ENCODE measurements at places on chromosomes 2 and 18.

- DNase-seq: no peak
Measured at GRCh38 chr2:146004462-146004861, 1484.5 kb upstream of the ZEB2 start.

DNA sequence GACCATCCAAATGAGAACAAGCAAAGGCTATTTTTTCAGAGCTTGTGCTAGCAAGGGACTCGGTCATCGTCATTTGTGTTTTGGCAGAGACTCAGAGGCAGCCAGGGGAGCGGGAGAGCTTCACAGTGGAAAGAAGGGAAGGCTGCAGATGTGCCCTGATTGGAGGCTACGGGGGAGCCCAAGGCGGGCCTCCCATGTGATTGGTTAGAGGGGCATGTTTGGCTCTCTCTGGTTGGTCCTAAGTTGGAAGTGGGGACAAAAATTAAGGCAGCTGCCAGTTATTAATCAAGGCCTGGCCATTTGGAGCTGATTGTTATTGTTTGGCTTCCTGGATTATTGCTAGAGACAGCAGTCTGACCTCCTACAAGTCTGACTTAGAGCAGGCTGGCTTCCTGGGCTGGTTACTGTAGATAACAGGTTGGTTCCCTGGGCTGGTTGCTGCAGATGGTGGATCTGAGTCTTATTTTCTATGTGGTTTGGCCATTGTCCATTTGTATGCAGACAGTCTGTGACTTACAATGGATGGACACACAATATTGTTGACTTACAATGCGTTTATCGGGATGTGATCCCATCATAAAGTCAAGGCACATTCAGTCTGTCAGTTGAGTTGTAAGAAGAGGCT, 5.9 kb downstream of the FER1L5 start:
- no peak for DNase-seq

DNA sequence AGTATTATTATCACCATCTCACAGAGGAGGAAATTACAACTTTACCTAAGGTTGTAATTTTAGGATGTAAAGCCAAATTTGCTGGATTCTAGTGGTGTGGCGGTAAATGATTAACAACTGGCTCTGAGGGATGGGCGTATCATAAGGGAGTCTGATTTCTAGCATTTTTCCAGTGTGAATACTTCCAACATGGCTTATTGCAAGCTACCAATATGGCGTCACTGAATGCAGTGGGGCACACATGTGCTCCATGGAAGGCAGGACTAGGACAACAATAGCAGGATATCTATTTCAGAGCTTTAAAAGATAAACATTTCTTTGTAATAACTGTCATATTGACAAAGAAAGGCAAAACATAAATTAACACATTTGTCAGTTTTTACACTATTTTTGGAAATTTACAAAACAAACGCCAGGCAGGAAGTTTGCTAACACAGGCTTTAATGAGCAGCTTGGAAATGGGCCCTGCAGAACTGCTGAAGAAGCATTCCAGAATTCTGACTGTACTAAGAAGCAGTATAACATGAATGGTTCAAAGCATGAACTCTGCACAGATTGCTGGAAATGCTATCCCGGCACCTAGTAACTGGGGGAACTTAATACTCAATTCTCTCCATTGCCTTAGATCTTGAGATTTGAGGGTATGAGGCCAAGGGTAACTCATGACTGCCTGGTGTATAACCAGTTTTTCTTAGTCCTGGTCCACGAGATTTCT, 439.3 kb upstream of the MAP2 start:
- DNase-seq: no peak

GRCh38 chr2:75045526-75046050, 87.1 kb downstream of the POLE4 start:
- DNase-seq: no peak

DNA sequence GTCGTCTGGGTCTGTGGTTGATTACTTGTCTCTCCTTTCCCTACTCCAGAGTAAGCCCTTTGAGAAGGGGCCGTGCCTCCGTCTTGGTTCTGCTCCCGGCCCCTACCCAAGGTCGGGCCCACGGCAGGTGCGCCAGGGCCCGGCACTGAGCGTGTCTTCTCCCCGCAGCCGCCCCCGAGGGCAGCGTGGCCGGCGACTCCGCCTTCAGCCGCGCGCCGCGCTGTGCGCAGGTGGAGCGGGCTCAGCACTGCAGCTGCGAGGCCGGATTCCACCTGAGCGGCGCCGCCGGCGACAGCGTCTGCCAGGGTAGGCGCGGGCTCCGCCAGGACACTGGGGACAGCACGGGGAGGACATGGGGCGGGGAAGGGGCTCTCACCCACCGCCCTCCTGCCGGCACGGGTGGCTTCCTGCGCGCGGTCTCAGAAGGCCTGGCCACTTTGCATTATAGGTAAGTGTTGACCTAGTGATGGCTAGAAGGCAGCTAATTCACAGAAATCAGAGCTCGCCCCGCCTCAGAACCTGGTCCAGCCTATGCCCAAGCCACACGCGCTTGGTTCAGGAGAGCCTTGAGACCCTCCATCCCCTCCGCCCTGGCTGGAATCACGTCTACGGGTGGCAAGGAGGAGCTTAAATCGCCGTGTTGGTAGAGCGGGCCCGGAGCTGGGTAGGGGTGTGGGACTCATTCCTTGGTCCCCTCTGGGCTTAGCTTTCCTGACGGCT, 43.5 kb downstream of the FBLN7 start:
- DNase-seq: peak; percentile 19

- DNase-seq: no peak
Measured at GRCh38 chr2:109175350-109175678, 46.3 kb downstream of the SH3RF3 start.

GRCh38 chr18:33275843-33276242, 164.7 kb downstream of the CCDC178 start:
- no peak for DNase-seq

- DNase-seq: no peak
Measured at GRCh38 chr18:28019425-28020108, 157.4 kb downstream of the CDH2 start.

All from stimulated activated CD8-positive, alpha-beta memory T cell treated with anti-CD3 and anti-CD28 coated beads, Interleukin-15, amount 100 ng/mL, for 4 hours (primary cell).